ENCODE measurements at places on chromosomes 12 and 14. TPM values are rescaled to one million over a fixed set of nuclear protein-coding genes. Genes with fewer than 3 reads are reported as not detected.

The USP44 gene
- total RNA-seq: 248 TPM

The LIN52 gene
- 10.7 TPM for total RNA-seq

The STYK1 gene
- 1.8 TPM for total RNA-seq

The GUCY2C gene
- total RNA-seq: 3.1 TPM

The ACSS3 gene
- total RNA-seq: 28.9 TPM

DNA sequence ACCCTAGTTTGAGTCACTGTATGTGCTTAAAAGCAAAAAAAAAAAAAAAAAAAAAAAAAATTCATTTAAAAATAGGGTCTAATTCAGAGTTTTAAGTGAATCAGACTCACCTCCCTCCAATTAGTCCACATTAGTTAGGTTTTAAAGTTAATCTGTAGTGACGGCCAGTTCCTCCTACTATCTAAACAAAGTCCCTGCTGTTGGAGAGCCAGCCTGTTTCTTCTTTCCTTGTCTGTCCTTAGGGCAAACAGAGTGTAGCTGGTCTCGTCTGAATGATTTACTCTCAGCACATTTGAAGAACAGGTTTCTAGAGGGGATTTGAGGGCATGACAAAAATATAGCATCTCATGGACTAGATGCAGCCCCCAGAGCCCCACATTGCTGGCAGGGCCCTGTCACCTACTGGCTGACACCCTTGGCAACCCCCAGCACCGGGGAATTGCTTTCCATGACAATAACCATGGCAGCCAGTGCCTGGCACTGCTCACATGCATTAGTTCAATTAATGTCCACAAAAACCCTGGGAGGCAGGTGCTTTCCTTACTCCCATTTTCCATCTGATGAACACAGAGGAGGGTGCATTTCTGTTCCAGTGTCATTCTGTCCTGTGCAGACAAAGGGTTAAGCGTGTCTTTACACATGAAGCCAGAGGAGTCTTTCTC is 138.3 kb downstream of the PLXNC1 start:
- H3K4me3 ChIP-seq: no peak overlapping the region
- no peaks in the 10 kb centered on the region for H3K27me3 ChIP-seq
- H3K4me1 ChIP-seq: peaks cover 33% of the 10 kb centered on the region
- no peaks in the 10 kb centered on the region for H3K36me3 ChIP-seq
- no peak for DNase-seq
- peak overlapping the region; percentile 11 for H3K27ac ChIP-seq

- no peak overlapping the region for H3K27ac ChIP-seq
- H3K36me3 ChIP-seq: no peaks in the 10 kb centered on the region
- peaks cover 10% of the 10 kb centered on the region for H3K4me1 ChIP-seq
- H3K4me3 ChIP-seq: no peak overlapping the region
These were observed 8.5 kb upstream of the SCARB1 start for GRCh38 chr12:124872068-124872719.

- H3K4me3 ChIP-seq: no peak overlapping the region
- H3K27ac ChIP-seq: no peak overlapping the region
- H3K4me1 ChIP-seq: no peaks in the 10 kb centered on the region
- H3K36me3 ChIP-seq: no peaks in the 10 kb centered on the region
- DNase-seq: peak; percentile 76
These were observed 143.0 kb upstream of the DDHD1 start for GRCh38 chr14:53295985-53296582.

DNA sequence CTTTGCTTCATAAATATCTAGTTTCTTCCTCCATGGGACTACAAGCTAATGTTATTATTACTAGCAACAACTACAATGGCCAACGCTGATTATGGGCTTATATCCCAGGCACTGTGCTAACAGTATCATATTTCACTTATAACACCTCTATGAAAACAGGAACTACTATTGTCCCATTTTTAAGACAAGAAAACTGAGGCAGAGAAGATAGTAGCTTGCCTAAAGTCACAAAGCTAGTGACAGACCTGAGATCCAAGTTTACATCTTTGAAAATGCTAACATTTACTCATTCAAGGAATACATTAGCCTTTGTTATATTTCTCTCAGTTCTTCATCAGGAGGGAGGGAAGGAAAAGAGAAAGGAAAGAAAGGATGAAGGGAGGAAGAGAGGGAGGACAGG is 32.8 kb downstream of the GIT2 start:
- no peaks in the 10 kb centered on the region for H3K27me3 ChIP-seq
- H3K4me3 ChIP-seq: no peak overlapping the region
- no peaks in the 10 kb centered on the region for H3K36me3 ChIP-seq
- DNase-seq: no peak
- H3K4me1 ChIP-seq: no peaks in the 10 kb centered on the region
- H3K27ac ChIP-seq: no peak overlapping the region

DNA sequence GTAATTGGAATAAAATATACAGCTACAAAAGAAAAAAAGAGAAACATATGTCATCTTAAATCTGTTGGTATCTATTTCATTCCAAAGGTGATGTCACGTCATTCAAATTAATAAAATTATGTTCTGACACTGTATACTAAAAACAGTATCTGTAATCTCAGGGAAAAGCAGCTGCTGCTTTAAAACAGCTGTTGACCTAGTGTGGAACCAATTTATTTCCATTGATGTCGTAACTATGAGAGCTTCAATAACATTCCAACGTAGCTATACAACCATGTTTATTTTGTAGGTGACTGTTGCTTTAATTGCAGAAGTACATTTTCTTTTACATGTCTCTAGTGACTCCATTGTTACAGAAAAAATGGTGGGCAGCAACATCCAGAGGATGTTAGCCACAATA is 571.7 kb downstream of the RPS29 start:
- no peaks in the 10 kb centered on the region for H3K36me3 ChIP-seq
- no peaks in the 10 kb centered on the region for H3K27me3 ChIP-seq
- no peak overlapping the region for H3K4me3 ChIP-seq
- no peak overlapping the region for H3K27ac ChIP-seq

DNA sequence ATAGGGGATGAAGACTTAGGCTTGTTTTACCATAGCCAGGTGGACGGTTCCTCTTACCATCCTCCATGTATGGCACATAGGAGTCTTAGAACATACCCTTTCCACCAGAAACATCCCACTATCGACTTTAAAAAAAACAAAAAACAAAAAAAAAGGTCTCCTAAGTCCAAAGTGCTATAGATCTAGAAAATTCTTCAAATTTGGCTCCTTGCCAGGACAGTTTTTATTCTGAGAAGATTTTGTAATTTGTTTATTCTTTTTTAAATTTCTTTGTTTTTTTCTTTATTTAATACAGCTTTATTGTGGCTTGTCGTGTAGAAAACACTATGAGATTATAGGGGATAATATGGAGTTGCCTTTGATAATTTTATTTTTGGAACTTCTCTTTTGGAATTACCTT is 197.7 kb downstream of the NUBPL start:
- H3K4me1 ChIP-seq: no peaks in the 10 kb centered on the region
- no peaks in the 10 kb centered on the region for H3K27me3 ChIP-seq
- H3K36me3 ChIP-seq: no peaks in the 10 kb centered on the region
- DNase-seq: no peak
- H3K4me3 ChIP-seq: no peak overlapping the region

DNA sequence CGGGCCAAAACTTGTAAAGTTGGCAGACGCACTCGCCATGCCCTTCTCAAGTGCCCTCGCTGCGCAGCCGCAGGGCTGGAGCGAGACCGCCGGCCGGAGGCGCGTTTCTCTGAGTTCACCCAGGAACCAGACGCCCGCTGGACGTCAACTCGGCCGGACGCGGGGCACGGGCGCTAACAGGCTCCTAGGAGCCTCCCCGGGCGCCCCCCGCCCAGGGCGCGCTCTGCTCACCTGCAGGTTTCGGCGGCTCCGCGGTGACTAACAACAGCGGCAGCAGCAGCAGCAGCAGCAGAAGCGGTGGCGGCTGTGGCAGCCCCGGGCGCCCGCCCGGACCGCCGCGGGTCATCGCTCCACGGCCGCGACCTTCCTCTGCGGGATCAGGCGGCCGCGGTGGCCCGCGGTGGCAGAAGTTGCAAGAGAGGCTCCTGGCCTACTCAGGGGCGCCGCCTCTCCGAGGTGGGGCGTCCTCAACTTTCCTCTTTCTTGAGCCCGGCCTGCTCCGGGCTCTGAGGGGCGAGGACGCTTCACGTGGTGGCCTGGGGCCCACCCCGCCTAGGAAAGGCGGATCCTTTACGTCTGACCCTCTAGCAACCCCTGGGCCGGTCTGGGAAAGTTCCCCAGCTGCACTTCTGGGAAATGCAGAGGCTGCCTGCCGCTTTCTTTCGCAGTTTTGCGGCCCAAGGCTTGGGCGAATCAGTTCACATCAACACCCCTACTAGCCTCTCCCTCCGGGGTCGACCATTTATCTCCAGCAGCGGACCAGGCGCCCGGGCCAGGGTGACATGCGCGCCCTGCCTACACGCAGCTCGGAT is at the start of gene PLBD1:
TSS of gene PLBD1 (minus strand) at position 533 of the 812 bp plus-strand sequence. CDS start at position 346, 187 bp downstream.
- no peaks in the 10 kb centered on the region for H3K36me3 ChIP-seq
- DNase-seq: peak; percentile 88
- peaks cover 10% of the 10 kb centered on the region for H3K27me3 ChIP-seq
- 0 out of 2 replicates have a peak within 1 kb of the TSS, but pooled peaks have one; percentile 67 for H3K27ac ChIP-seq
- H3K4me3 ChIP-seq: peak within 1 kb of the TSS; percentile 60

- no peaks in the 10 kb centered on the region for H3K4me1 ChIP-seq
- H3K27me3 ChIP-seq: no peaks in the 10 kb centered on the region
- H3K36me3 ChIP-seq: peaks cover 46% of the 10 kb centered on the region
- H3K27ac ChIP-seq: no peak overlapping the region
- no peak overlapping the region for H3K4me3 ChIP-seq
These were observed 6.9 kb downstream of the RFC5 start for GRCh38 chr12:118023301-118023860.

GRCh38 chr14:101072945-101073597 is 169.5 kb upstream of the RTL1 start:
- no peak overlapping the region for H3K4me3 ChIP-seq
- DNase-seq: peak; percentile 80
- H3K27ac ChIP-seq: no peak overlapping the region
- H3K36me3 ChIP-seq: no peaks in the 10 kb centered on the region
- peaks cover 26% of the 10 kb centered on the region for H3K4me1 ChIP-seq
- peaks cover 8% of the 10 kb centered on the region for H3K27me3 ChIP-seq

DNA sequence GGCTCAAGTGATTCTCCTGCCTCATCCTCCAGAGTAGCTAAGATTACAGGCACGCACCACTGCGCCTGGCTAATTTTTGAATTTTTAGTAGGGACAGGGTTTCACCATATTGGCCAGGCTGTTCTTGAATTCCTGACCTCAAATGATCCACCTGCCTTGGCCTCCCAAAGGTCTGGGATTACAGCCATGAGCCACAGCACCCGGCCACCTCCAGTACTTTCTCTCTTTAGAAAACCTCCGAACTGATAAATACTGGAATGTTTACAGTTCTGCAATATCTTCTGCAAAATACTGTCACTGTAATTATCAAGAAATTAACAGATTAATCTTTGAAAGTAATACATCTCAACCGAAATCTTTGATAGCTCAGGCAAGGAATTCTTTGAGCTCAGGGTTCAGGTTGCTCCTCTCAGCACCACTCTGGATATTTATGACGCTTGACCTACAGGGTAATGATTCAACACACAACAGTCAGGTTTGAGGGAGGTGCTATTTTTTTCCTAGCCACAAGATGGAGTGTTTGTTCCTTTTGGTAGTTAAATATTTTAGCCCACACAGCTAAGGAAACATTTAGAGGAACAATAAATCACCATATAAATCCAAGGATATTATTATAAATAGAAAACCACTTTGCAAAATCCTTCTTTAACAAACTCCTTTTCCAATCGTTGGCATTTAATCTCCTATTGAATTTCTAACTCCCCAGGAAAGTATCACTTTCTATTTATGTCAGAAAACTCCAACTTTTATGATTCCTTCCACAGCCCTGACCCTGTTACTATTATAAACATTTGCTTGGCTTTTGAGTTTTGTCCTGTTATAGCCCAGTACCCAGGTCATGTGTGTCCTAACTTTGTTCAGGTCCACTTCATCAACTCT is 48.6 kb upstream of the GTF2A1 start:
- no peak overlapping the region for H3K27ac ChIP-seq
- H3K27me3 ChIP-seq: no peaks in the 10 kb centered on the region
- DNase-seq: peak; percentile 84
- H3K4me3 ChIP-seq: no peak overlapping the region
- H3K4me1 ChIP-seq: peaks cover 8% of the 10 kb centered on the region

- peaks cover 14% of the 10 kb centered on the region for H3K27me3 ChIP-seq
- H3K4me3 ChIP-seq: peak overlapping the region; percentile 74
- H3K36me3 ChIP-seq: no peaks in the 10 kb centered on the region
- H3K4me1 ChIP-seq: peaks cover 43% of the 10 kb centered on the region
- H3K27ac ChIP-seq: peak overlapping the region; percentile 88
These were observed 40.9 kb upstream of the CAPRIN2 start for GRCh38 chr12:30795410-30796312.

DNA sequence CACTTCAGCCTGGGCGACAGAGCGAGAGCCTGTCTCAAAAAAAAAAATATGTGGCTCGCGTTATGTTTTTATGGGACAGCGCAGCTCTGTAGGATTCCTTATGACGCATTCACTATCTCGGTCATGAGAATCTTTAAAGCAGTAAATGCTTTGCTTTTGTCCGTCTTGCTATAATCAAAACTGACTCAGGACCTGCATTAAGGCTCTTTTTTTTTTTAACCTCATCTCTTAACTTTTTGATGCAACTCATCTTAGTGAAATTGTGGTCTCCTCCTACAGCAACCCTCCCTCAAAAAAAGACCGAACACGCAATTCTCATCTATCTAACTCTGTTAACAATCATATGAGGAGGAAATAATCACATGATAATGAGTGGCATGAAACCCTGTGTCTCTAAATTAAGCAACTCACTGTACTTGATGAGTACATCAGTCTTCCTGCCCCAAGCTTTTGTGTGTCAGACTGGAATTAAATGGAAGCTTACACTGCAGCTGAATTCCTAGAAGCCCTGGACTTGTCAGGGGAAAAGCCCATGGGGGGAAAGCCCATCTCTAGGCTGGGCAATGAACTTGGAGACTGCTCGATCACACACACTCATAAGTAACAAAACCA is 4.3 kb downstream of the P2RX4 start:
- H3K4me3 ChIP-seq: no peak overlapping the region
- peaks cover 2% of the 10 kb centered on the region for H3K27me3 ChIP-seq
- no peaks in the 10 kb centered on the region for H3K36me3 ChIP-seq
- no peak for DNase-seq
- H3K4me1 ChIP-seq: peaks cover 6% of the 10 kb centered on the region
- H3K27ac ChIP-seq: no peak overlapping the region

GRCh38 chr14:90544566-90544965 is 147.7 kb downstream of the CALM1 start:
- H3K27ac ChIP-seq: no peak overlapping the region
- H3K27me3 ChIP-seq: no peaks in the 10 kb centered on the region
- DNase-seq: no peak
- no peaks in the 10 kb centered on the region for H3K36me3 ChIP-seq
- no peak overlapping the region for H3K4me3 ChIP-seq

DNA sequence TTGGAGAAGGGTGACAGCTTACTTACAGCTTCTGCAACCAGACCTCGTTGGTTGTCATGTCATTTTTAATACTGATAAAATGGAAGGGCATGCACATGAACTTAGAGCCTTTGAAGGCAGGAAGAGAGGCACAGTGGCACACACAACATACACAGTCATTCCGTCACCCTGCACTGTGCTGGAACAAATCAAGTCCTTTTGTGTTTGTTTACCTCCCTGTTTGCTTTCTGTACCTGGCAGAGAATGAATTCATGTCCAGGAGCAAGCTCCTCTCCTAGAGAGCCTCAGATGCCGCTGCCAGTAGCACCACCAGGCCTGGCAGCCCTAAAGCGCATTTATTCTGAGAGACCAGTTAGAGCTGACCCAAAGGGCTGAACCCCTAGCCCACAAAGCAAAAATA is 460.3 kb downstream of the EGLN3 start:
- DNase-seq: no peak
- no peak overlapping the region for H3K4me3 ChIP-seq
- no peaks in the 10 kb centered on the region for H3K27me3 ChIP-seq
- H3K4me1 ChIP-seq: 0 out of 2 replicates have a peak, but pooled peaks cover 15% of the 10 kb centered on the region

All from GM23338 (cell line).